Right atrium auricular region (tissue), 2 donors: ENCODE measurements at places on chromosomes 13 and 19.

DNA sequence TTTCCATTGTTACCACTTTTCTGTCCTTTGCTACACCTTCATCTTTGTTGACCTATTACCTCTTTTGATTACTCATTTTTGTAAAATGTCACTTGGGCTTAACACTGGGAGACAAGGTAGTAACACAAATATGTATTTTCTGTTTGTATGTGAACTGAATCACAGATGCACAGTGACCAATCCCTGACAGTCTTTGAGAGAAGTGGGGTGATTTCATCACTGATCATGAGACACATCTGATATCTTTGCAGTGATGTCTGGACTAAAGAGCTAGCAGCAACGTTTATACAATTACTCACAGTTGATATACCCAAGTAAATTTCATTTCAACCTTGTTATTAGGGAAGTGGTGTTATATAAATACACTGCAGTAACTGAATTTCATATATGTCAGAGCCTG is 1397.4 kb upstream of the SPRY2 start:
- no peak for DNase-seq

GRCh38 chr19:2869618-2870017 is 2.5 kb downstream of the ZNF556 start:
- no peak for DNase-seq

- no peak for DNase-seq
Measured at GRCh38 chr13:80483157-80483556, 142.2 kb upstream of the SPRY2 start.

GRCh38 chr19:15418231-15418578 is 583 bp downstream of the AKAP8L start:
- DNase-seq = no peak
